Right atrium auricular region (tissue), 2 donors: ENCODE measurements at places on chromosomes 16 and 17. TPM values are rescaled to one million over a fixed set of nuclear protein-coding genes. Genes with fewer than 3 reads are reported as not detected.

Gene CSF3
- total RNA-seq = not detected

Gene TBC1D3B
- total RNA-seq = not detected

Gene KRT17
- not detected for total RNA-seq

Gene PDILT
- not detected for total RNA-seq

Gene KIAA0753
- 5.3 TPM for total RNA-seq

Gene ASGR1
- not detected for total RNA-seq

GRCh38 chr16:47574091-47575054 lies 113.2 kb downstream of the PHKB start:
- H3K4me3 ChIP-seq = no peak overlapping the region
- H3K36me3 ChIP-seq = no peaks in the 10 kb centered on the region
- H3K27me3 ChIP-seq = no peaks in the 10 kb centered on the region
- no peak for DNase-seq

- DNase-seq = no peak
- no peaks in the 10 kb centered on the region for H3K4me1 ChIP-seq
- no peak overlapping the region for H3K27ac ChIP-seq
- H3K4me3 ChIP-seq = peak overlapping the region; percentile 28
These were observed 9.9 kb upstream of the SOX9 start for GRCh38 chr17:72110942-72111318.

GRCh38 chr16:84324434-84325262 lies 30.0 kb downstream of the WFDC1 start:
- no peak overlapping the region for H3K27ac ChIP-seq
- no peaks in the 10 kb centered on the region for H3K36me3 ChIP-seq
- H3K27me3 ChIP-seq = no peaks in the 10 kb centered on the region
- H3K4me3 ChIP-seq = no peak overlapping the region

GRCh38 chr17:79505199-79505598 lies 105.7 kb downstream of the RBFOX3 start:
- H3K27ac ChIP-seq = no peak overlapping the region
- H3K4me3 ChIP-seq = no peak overlapping the region
- H3K4me1 ChIP-seq = no peaks in the 10 kb centered on the region
- no peaks in the 10 kb centered on the region for H3K27me3 ChIP-seq
- no peaks in the 10 kb centered on the region for H3K36me3 ChIP-seq

DNA sequence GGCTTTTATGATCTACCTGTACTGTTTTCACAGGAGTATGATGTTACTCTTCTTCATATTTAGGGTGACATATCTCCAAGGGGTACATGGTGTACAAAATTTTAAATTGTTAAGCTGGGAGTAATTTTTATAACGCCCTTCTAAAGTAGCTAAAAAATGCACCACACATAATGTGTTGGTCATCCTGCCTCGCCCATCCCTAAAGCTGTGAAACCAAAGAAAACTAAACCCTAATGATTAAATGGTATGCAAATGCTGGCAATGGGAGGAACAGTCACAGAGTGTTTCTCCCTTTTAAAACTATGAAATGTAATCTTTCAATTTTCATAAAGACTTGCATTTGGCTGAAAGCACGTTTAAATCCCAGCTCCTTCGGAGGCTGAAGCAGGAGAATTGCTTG lies 2.0 kb upstream of the KRT24 start:
- H3K36me3 ChIP-seq = no peaks in the 10 kb centered on the region
- DNase-seq = no peak
- no peaks in the 10 kb centered on the region for H3K4me1 ChIP-seq
- no peaks in the 10 kb centered on the region for H3K27me3 ChIP-seq
- no peak overlapping the region for H3K4me3 ChIP-seq
- H3K27ac ChIP-seq = no peak overlapping the region

GRCh38 chr17:59111539-59111938 lies 4.9 kb upstream of the TRIM37 start:
- no peak for DNase-seq
- H3K4me3 ChIP-seq = no peak overlapping the region
- H3K36me3 ChIP-seq = no peaks in the 10 kb centered on the region
- no peaks in the 10 kb centered on the region for H3K27me3 ChIP-seq

GRCh38 chr17:81916234-81917001 lies 1.6 kb downstream of the SIRT7 start:
- H3K4me1 ChIP-seq = no peaks in the 10 kb centered on the region
- peaks cover 43% of the 10 kb centered on the region for H3K36me3 ChIP-seq
- no peaks in the 10 kb centered on the region for H3K27me3 ChIP-seq
- H3K4me3 ChIP-seq = no peak overlapping the region
- H3K27ac ChIP-seq = no peak overlapping the region
- DNase-seq = no peak

DNA sequence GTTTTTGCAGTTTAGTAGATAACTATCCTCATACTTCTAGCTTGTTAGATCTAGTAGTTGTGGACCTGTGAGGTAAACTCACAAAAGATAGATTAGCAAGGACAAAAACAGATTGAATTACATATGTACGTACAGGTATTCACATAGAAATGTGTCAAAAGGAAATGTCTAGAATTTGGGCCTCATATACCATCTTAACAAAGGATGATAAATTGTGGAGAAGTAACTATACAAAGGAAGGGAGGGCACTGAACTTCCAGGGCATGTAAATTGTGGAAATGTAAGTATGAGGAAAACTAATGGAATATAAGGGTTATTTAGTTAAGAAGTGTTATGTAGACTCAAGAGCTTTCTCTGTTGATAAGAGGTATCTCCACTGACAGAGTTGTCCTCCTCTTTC lies 477.3 kb downstream of the KCNJ2 start:
- no peak overlapping the region for H3K4me3 ChIP-seq
- DNase-seq = no peak
- no peaks in the 10 kb centered on the region for H3K36me3 ChIP-seq
- no peaks in the 10 kb centered on the region for H3K4me1 ChIP-seq

- no peaks in the 10 kb centered on the region for H3K4me1 ChIP-seq
- H3K27ac ChIP-seq = no peak overlapping the region
- DNase-seq = no peak
- H3K36me3 ChIP-seq = no peaks in the 10 kb centered on the region
These were observed 3.0 kb downstream of the HEATR9 start for GRCh38 chr17:35865412-35866340.

DNA sequence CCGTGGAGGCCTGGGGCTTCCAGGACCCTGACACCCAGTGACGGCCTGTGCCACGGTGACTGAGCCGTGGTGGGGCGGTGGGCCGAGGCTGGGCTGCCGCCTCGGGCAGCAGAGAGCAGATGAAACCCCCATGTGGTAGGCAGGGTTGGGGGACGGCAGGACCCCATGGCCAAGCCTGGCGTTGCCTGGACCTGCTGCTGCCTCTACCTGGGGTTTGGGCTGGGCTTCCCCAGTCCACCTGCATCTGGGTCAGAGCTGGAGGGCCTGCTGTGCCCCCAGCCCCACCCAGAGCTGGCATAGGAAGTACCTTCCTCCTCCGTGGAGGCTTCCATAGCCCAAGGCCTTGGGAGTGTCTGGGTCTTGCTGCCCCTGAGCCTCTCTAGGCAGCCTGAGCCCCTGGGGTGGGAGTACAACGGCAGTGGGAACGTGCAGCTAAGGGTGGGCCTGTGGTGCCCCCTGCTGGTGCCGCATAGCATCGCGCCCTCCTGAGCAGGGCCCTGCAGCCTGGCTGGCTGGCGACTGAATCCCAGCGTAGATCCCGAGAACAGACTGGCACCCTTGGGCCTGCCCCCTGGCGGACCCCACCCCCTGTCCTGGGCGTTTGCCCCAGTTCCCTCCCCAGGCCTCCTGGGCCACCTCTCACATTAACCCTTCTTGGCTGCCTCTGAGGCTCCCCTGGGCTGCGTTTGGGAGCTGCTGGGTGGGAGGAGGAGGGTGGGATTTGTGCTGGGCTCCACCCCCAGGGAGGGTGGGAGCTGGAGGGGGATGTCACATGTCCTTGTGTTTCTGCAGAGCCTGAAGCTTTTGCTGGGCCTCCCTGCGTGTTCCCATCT lies 12.6 kb upstream of the ATP6V0C start:
- H3K36me3 ChIP-seq = peaks cover 6% of the 10 kb centered on the region
- peak overlapping the region; percentile 63 for H3K27ac ChIP-seq
- H3K4me1 ChIP-seq = peaks cover 59% of the 10 kb centered on the region
- no peaks in the 10 kb centered on the region for H3K27me3 ChIP-seq
- no peak overlapping the region for H3K4me3 ChIP-seq

- H3K36me3 ChIP-seq = no peaks in the 10 kb centered on the region
- no peaks in the 10 kb centered on the region for H3K27me3 ChIP-seq
- no peak for DNase-seq
- no peak overlapping the region for H3K4me3 ChIP-seq
These were observed 131.7 kb downstream of the TMEM114 start for GRCh38 chr16:8458481-8459046.

DNA sequence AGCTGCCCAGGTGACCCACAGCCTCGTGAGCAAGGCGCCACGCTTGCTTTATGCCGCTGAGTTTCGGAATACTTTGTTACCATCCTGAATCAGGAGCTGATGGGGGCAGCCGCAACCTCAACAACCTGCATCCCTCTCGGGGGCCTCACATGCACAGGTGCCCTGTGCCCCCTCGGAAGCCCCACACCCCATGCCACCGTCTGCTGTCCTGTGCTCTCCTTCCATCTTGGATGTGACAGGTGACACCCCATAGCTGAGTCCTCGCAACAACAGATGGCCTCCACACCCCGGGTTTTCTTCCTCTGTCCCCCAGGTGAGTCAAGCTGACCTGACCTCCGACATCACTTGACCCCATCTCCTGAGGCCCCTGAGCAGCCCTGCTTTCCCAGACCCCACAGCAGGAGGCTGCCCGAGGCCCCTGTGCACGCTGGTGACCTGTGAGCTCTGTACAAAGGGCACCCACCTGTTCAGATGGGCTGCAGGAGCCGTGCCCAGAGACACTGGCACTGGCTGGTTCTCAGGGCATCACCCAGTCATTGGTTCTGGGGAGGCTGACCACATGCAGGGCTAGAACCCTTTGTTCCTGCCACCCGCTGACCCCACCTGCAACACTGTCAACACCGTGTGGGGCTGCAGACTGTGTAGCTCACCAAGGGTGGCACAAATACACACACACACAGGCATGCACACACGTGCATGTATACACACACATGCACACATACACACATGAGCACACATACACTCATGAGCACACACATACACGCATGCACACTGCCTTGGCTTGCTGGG lies 57.7 kb downstream of the RMI2 start:
- no peaks in the 10 kb centered on the region for H3K36me3 ChIP-seq
- no peaks in the 10 kb centered on the region for H3K27me3 ChIP-seq
- DNase-seq = no peak

GRCh38 chr16:87621550-87621829 lies 19.2 kb downstream of the JPH3 start:
- H3K27me3 ChIP-seq = no peaks in the 10 kb centered on the region
- no peak overlapping the region for H3K4me3 ChIP-seq
- no peak for DNase-seq
- no peaks in the 10 kb centered on the region for H3K36me3 ChIP-seq
- no peak overlapping the region for H3K27ac ChIP-seq
- no peaks in the 10 kb centered on the region for H3K4me1 ChIP-seq

GRCh38 chr17:34154961-34155730 lies 99.9 kb upstream of the CCL2 start:
- H3K36me3 ChIP-seq = no peaks in the 10 kb centered on the region
- H3K4me3 ChIP-seq = no peak overlapping the region
- H3K4me1 ChIP-seq = no peaks in the 10 kb centered on the region
- no peak for DNase-seq

GRCh38 chr16:58337090-58337444 lies 42.2 kb upstream of the PRSS54 start:
- H3K4me3 ChIP-seq = peak overlapping the region; percentile 34
- no peak for DNase-seq
- H3K27ac ChIP-seq = peak overlapping the region; percentile 70
- no peaks in the 10 kb centered on the region for H3K27me3 ChIP-seq
